PC-9 (cell line): ENCODE measurements at places on chromosomes 1 and 21. TPM values are rescaled to one million over a fixed set of nuclear protein-coding genes. Genes with fewer than 3 reads are reported as not detected.

Gene RNF207
- 49.3 and 53.1 TPM in 2 replicates for total RNA-seq

DNA sequence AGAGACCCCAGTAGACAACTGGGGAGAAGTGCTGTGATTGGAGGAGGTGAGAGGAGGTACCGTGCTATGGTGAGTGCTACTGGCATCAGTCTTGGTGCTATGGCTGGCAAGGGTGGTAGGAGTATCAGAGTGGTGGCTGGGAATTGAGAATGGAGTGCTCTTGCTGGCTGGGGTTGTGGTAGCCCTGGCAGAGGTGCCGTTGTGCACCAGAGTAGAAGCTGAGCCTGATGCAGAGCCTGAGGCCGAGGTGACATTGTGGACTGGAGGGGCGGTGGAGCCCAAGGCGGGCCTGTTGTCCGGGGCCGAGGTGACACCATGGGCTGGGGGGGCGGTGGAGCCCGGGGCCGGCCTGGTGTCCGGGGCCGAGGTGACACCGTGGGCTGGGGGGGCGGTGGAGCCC, 14.6 kb downstream of the TRIM46 start:
- DNase-seq: no peak

Gene MYBPHL
- not detected in 2 replicates for total RNA-seq

DNA sequence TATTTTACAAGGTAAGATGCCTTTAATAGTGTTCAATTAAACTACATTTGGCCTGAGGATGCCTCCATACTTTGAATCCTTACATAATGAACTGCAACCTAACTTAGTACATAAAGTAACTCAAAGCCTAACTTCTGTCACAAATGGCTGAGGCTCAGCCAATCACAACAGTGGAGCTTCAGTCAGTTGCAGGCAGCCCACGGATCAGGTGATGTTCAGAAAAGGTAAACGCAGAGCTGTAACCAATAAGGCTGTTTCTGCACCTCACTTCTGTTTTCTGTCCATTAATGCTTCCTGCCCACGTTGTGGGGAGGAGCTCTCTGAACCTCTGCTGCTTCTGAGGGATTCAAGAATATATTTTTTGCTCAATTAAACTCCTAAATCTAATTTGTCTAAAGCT, 94.8 kb upstream of the KIAA0040 start:
- no peak for DNase-seq

DNA sequence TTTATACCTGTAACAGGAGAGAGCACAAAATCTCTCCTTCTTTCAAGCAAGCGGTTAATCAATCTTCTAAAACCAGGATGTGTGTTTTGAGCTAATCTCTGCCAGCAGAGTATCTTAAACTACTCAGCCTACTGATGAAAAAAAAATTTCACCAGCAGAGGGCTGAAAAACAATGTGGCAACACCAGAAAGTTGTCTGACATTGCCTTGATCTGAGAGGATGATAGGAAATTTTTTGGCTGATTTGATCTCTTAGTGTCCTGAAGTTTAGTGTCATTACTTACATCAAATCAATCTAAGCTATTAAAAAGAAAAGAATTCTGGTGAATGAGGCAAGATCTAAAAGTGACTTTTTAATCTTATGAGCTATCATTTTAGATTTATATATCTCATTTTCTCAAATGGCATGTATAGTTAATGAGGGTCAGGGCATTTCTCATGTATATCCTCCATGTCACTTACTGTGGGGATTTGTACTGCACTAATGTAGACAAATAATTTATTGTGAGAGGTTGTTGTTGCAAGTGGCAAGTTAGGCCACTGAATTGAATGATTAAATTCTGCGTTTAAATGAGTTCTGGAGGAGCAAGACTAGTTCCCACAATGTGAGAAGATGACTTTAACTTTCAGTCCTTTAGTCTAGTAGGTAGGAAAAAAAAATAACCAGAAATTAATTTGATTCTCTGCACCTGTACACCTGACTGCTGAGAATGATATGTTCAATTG, 10.9 kb downstream of the ADAMTS1 start:
- DNase-seq: no peak

- peak; percentile 76 for DNase-seq
These were observed 117.7 kb downstream of the NRDC start for GRCh38 chr1:51760872-51761271.

DNA sequence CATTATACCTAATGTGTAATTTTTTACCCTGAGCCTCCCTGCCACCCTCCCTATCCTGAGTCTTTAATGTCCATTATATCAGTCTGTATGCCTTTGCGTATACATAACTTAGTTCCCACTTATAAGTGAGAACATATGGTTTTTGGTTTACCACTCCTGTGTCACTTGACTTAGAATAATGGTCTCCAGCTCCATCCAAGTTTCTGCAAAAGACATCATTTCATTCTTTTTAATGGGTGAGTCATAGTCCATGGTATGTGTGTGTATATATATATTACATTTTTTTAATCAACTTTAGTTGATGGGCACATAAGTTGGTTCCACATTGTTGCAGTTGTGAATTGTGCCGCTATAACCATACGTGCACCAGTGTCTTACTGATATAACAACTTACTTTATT, 477.1 kb upstream of the NEGR1 start:
- DNase-seq: no peak

Gene TMEM82
- not detected in 2 replicates for total RNA-seq

Gene SH3GLB1
- 38.3 and 47.6 TPM in 2 replicates for total RNA-seq

Gene MCM3AP
- total RNA-seq: 57.8 and 69.6 TPM in 2 replicates

DNA sequence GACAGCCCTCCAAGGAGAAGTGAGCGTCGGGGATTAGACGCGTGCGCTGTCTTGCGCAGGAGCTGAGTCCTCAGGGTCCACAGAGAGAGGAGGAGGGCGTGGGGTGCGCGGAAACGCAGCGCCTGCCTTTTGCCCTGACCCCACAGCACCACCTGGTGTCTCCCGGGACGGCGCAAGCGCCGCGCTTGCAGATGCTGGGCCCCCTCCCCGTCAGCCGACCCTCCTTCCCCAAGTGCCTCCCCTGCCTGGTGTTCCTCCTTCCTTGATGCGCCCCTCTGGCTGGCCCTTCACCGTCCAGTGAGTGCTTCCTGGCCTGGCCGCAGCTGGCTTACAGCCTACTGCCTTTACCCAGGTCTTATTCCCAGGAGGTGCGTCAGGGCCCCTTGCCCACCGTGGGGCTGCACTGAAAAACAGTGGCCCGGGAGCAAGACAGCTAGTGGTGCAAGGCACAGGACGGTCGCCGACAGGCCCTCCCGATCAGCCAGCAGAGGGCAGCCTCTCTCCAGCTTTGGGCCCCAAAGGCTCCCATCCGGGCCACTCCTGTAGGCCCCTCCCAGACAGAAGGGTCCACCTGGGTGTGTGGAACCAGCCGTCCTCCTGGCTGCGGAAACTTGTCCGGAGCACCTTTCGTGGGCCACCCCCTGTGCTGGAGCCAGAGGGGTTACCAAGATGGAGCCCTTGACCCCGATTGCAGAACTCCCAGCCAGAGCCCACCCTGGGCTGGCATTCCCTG, 12.9 kb upstream of the PHLDA3 start:
- DNase-seq: peak; percentile 52

- peak; percentile 99 for DNase-seq
These were observed 12.5 kb upstream of the ATF3 start for GRCh38 chr1:212595787-212596714.

GRCh38 chr1:234770924-234771540, 161.1 kb upstream of the IRF2BP2 start:
- no peak for DNase-seq

DNA sequence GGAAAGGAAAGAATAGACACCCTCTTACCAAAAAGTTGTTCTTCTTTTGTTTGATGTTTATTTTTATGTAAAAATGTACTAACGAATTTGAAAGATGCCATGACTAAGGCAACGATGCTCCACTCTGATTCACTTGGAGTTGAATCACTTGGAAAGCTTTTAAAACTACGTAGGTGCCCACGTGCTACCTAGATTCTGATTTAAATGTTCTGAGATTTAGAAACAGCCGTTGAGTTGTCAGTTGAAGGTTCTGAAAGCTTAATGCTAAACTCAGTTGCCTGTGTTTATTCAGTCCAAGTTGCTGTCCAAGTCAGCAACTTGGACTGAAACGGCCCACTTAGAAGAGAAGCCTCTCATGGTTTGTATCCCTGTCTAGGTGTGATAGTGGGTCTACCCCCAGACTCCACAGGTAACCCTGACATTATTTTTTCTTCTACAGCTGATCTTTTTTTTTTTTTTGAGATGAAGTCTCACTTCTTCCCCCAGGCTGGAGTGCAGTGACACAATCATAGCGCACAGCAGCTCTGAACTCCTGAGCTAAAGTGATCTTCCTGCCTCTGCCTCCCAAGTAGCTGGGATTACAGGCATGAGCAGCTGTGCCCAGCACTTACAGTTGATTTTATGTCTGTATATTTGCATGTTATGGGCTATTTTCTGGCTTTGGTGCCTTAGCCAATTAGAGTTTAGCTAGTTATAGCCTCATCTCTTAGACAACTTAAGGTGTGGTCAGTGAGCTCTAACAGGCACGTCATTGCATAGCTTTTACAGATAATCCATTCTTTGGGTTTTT, 1.4 kb upstream of the VAMP4 start:
- DNase-seq: no peak

Gene TNFRSF8
- not detected in 2 replicates for total RNA-seq

DNA sequence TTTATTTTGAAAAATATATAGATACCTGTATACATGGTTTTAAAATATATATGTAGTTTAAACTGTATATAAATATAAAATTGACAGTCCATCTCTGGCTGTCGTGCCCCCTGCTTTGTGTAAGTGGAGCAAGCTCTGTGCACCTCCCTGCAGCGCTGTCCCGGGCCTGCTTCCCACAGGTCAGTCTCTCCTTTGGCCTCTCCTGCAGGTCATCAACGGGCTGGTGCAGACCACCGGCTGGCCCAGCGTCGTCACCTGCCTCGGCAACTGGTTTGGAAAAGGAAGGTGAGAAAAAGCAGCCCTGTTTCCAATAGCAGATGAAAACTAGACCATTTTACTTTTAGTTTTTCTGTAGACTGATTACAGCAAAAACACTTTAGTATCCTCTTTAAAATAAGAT, 28.5 kb downstream of the SLC37A1 start:
- DNase-seq: no peak

Gene CELA3B
- total RNA-seq: not detected in 2 replicates

GRCh38 chr1:107640207-107640606, 324.8 kb downstream of the VAV3 start:
- DNase-seq: no peak

DNA sequence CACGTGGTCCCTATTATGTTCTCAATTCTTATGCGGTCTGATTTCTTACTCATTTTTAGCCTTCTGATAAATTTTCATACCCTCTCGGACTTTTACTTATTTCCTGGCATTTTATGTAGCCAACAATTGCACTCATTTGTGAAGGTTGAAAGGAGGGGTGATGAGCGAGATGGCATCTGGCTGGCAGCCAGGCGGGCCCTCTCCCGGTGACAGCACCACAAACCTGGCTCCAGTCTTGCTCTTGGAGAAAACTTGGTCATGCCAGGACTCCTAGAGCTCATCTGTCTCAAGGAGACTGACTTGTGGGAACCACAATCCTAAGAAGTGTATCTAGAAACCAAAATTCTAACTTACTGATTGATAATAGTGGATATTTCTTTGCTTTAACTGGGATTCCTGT, 14.6 kb upstream of the AHCTF1 start:
- no peak for DNase-seq

DNA sequence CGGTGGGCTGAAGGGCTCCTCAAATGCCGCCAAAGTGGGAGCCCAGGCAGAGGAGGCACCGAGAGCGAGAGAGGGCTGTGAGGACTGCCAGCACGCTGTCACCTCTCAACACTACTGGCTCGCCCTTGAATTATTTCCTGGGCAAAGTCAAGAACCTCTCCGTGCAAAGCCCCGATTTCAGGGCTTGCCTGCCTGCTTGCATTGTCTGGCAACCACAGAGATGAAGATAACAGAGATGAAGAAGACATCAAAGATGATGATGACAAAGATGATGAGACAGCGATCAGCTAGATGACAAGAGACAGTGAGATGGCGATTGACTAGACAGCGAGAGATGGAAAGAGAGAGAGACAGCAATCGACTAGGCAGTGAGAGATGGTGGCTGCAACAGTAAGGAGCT, 976.5 kb downstream of the ADGRL2 start:
- DNase-seq: no peak

DNA sequence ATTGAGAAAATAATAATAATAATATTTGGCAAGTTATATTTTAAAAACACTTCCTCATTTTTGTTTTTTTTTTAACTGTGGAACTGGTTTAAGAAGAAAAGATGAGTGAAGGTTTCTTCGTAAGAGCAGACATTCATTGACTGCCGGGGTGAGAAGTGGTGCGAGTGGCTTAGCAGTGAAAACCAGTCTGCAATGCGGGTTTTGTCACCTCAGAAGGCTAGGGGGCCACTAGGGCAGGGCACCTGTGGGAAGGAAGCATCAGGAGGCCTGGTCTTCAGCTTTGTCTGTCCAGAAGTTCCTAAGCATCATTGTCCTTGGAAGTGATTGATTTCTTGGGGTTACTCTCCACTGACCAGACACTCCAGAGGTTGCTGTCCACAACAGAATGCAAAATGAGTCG, 339.2 kb downstream of the ZNF326 start:
- no peak for DNase-seq

GRCh38 chr1:212164095-212164872, 120.9 kb upstream of the PPP2R5A start:
- no peak for DNase-seq
